Activated T-helper 17 cell treated with anti-CD3 and anti-CD28 coated beads, Interleukin-2, amount 50 U/mL, for 72 hours (primary cell): ENCODE measurements at places on chromosomes 6 and 20. TPM values are rescaled to one million over a fixed set of nuclear protein-coding genes. Genes with fewer than 3 reads are reported as not detected.

Gene NNAT
- total RNA-seq, result not detected

Gene C20orf144
- 0.41 TPM for total RNA-seq

Gene MATN4
- 0.11 TPM for total RNA-seq

Gene MAFB
- not detected for total RNA-seq

Gene HLA-DQA1
- total RNA-seq, result 11.6 TPM

Gene RHAG
- total RNA-seq, result not detected

Gene MYT1
- not detected for total RNA-seq

Gene RIN2
- not detected for total RNA-seq

Gene HCK
- 0.13 TPM for total RNA-seq

Gene LBP
- not detected for total RNA-seq

Gene TMEM200A
- 4.9 TPM for total RNA-seq

Gene EPPIN
- not detected for total RNA-seq

Gene ATG5
- total RNA-seq, result 24.3 TPM
